Gastrocnemius medialis (tissue), 4 donors: ENCODE measurements at places on chromosomes 4 and X.

- no peak overlapping the region for H3K27ac ChIP-seq
- H3K27me3 ChIP-seq: no peaks in the 10 kb centered on the region
- no peaks in the 10 kb centered on the region for H3K36me3 ChIP-seq
- no peaks in the 10 kb centered on the region for H3K4me1 ChIP-seq
- H3K4me3 ChIP-seq: no peak overlapping the region
Observed at GRCh38 chr4:101299021-101299420, 48.3 kb downstream of the PPP3CA start.

DNA sequence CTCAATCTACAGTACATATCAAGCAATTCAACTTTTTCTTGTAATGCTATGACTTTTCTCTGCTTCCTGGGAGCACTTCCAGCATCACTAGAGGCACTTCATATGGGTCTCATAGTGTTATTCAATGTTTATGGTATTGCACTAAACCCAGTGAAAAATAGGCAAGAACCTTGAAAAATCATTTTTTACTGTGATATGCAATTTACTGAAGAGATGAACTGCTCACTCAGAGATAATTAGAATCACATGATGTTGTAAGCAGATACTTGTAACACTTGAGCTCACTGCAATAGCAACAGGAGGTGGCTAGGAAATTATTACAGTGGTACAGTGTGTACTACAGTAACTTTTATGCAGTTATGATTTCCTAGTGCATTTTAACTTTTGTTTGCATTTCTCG, 93.3 kb downstream of the RASGEF1B start:
- no peaks in the 10 kb centered on the region for H3K27me3 ChIP-seq
- no peaks in the 10 kb centered on the region for H3K36me3 ChIP-seq
- no peak overlapping the region for H3K4me3 ChIP-seq

- H3K4me3 ChIP-seq: no peak overlapping the region
- no peaks in the 10 kb centered on the region for H3K4me1 ChIP-seq
- no peaks in the 10 kb centered on the region for H3K27me3 ChIP-seq
- H3K27ac ChIP-seq: no peak overlapping the region
Observed at GRCh38 chr4:106809076-106809475, 227.0 kb downstream of the DKK2 start.

GRCh38 chrX:40778861-40779575, 43.7 kb upstream of the MED14 start:
- DNase-seq: no peak
- H3K4me1 ChIP-seq: peaks cover 6% of the 10 kb centered on the region
- no peak overlapping the region for H3K27ac ChIP-seq
- no peaks in the 10 kb centered on the region for H3K27me3 ChIP-seq
- no peaks in the 10 kb centered on the region for H3K36me3 ChIP-seq

DNA sequence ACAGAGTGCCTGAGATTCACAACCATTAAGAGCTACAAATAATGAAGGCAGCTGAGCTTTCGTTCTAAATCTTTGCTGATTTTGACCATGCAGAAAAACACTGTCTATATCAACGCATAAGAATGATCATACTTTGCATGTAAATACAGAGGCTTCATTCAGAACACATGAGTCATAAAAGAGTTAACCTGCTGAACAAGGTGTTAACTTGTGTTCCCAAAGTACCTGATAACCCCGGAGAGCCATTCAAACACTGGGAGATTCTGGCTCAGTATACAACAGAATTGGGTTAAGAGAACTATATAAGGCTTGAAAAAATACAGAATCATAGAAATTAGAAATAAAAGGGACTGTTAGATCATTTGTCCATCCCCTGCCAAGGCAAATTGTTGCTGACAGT, 964.3 kb upstream of the TENM3 start:
- no peaks in the 10 kb centered on the region for H3K27me3 ChIP-seq
- H3K27ac ChIP-seq: no peak overlapping the region
- DNase-seq: no peak
- no peaks in the 10 kb centered on the region for H3K36me3 ChIP-seq
- no peaks in the 10 kb centered on the region for H3K4me1 ChIP-seq

DNA sequence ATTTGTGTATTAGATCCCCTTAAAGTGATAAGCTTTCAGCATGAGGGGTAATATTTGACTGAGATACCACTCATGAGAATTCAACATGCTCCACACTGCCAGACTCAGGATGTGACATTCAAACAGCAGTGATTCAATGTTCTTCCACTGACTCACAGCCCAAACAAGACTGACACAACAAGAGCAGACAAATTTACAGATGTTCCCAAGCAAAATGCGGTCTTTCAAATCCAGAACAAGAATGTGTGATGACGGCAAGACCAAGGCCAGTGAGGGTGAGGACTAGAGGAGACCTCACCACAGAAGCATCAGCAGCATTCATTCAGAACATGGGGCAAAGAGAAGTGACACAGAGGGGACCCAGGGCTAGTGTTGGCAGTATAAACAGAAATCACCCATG, 99.3 kb upstream of the GRIA3 start:
- no peak for DNase-seq
- no peaks in the 10 kb centered on the region for H3K4me1 ChIP-seq
- H3K27me3 ChIP-seq: no peaks in the 10 kb centered on the region
- H3K27ac ChIP-seq: no peak overlapping the region
- no peaks in the 10 kb centered on the region for H3K36me3 ChIP-seq

DNA sequence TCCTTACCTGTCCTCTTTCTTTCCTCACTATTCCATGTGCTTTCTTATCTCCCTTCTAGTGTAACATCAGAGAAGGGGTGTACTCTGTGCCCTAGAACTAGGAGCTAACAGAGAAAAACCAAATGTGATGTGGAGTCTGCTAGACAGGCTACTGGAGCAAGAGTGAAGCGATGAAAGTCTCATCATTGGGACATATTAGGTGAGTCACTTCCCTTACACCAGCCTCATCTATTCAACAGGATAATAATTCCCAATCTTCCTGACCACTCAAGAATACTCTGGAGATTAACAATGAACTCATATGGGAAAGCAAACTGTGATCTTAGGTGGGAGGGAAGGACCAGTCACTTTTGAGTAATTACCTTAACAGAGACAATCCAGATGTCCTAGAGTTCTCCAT, 58.1 kb downstream of the RAB40A start:
- H3K4me3 ChIP-seq: no peak overlapping the region
- no peaks in the 10 kb centered on the region for H3K4me1 ChIP-seq
- DNase-seq: no peak
